Right atrium auricular region (tissue), 2 donors: ENCODE measurements at places on chromosomes 5 and 9.

DNA sequence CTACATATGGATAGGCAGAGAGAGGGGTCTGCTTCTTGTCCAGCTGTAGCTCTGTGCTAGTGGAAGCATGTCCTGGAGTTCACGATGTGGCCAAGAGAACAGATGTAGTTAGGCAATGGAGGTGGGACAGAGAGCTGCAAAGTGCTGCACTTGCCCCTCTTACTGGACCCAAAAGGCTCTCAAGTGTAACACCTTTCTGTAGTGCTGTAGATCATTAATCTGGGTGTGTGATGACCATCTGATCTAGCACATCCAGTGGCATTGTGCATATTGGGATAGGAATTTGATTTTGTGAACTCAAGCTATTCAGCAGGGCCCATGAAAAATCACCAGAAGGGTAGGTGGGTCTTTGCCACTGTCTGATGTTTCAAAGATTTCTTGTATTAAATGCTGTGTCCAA is 151.4 kb downstream of the KDM4C start:
- no peak for DNase-seq

DNA sequence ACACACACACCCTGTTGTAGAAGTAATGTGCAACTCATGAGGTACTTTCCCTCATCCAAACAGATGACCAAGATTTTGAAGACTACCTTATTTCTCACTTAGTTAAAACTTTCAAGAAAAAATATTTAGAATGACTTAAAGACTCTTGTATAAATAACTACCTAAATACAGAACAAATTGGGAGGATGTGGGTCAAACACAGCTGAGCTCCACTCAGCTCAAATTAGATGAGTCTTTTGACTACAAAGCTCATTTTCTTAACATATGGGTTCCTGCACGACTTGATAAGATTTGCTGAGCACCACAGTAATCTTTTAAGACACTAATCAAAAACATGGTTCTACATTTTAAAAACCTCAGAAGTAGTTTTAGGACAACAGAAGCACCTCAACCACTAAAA is 8.9 kb downstream of the MTX3 start:
- no peak for DNase-seq

- no peak for DNase-seq
Measured at GRCh38 chr9:110619831-110620230, 40.3 kb upstream of the SVEP1 start.

- DNase-seq = no peak
Measured at GRCh38 chr9:122172131-122172530, 12.4 kb downstream of the MORN5 start.

DNA sequence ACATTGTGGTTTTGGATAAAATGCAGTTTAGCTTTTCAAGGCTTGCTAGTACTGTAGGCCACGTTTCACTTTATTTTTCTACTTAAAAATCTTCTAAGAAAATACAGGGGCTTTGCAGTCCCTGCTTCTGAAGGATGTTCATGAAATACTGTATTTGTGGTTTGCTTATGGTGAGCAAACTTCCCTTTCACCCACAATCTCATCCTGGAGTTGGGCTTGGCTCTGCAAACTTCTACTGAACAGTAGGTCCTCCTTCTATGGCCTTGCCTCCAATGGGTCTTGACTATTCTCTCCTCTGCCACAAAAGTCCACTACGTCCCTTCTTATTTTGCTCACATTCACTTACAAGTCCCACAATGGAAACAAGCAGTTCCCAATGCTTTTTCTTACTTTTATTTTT is 502.7 kb upstream of the KLF4 start:
- no peak for DNase-seq

DNA sequence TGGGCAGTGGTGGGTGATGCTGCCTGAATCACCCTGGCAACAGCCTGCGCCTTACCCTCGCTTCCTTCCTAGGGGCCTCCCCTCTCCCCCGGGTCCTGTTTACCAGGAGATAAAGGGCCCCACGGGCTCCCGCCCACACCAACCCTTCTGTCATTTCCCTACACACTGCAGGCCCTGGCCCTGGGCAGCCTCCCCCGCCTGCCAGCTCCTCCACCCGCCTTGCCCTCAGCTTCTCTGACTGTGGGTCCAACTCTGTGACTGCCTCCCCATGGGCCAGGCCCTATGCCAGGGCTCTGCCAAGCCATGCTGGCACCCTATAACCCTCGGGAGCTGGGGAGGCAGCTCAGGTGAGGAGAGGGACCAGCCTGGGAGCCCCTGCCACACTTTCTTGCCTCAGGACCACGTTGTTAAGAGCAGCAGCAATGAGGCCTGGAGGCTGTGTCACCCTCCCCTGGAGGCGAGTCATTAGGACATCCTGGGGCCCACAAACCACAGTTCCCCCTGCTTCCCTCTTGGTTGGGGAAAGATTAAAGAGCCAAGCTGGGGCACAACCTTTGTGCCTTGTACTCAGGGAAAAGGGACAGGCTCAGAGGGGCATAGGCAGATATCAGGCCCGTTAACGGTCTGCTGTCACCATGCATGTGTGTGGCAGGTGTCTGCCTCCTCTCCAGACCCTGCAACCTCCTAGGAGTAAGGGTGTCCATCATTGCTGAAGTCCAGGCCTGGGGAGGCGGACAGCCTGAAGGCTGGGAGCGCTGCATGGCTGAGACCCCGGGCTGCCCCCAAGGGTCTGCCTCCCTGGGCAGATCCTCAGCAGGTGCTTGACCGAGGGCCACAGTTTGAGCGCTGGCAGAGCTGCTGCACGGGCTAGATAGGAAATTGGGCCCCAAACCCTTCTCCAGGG is 2.8 kb downstream of the MGAT4B start:
- no peak for DNase-seq

- no peak for DNase-seq
Measured at GRCh38 chr5:69049151-69049550, 44.7 kb upstream of the SLC30A5 start.
